ENCODE measurements at places on chromosomes 2 and 18. TPM values are rescaled to one million over a fixed set of nuclear protein-coding genes. Genes with fewer than 3 reads are reported as not detected.

The RAB31 gene
- total RNA-seq = 137 TPM

DNA sequence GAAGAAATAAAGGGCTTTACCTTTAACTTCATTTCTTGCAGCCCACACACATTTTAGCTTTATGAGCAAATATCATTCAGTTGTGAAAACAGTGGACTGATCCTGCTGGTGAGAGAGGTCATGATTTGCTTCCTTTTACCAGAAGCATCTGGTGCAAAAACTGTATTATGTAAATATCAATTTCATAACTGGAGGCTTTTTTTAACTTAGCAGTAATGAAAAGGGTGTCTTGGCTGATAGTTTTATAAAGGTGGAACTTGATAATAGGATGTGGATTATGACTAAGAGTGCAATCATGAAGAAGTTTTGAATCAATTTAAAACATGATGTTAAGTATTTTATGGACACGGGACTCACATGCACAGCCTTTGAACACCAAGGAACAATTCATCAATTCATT lies 304.4 kb downstream of the GULP1 start:
- no peaks in the 10 kb centered on the region for H3K36me3 ChIP-seq
- H3K27me3 ChIP-seq = no peaks in the 10 kb centered on the region
- no peak for DNase-seq
- peaks cover 4% of the 10 kb centered on the region for H3K4me1 ChIP-seq
- no peak overlapping the region for H3K4me3 ChIP-seq

DNA sequence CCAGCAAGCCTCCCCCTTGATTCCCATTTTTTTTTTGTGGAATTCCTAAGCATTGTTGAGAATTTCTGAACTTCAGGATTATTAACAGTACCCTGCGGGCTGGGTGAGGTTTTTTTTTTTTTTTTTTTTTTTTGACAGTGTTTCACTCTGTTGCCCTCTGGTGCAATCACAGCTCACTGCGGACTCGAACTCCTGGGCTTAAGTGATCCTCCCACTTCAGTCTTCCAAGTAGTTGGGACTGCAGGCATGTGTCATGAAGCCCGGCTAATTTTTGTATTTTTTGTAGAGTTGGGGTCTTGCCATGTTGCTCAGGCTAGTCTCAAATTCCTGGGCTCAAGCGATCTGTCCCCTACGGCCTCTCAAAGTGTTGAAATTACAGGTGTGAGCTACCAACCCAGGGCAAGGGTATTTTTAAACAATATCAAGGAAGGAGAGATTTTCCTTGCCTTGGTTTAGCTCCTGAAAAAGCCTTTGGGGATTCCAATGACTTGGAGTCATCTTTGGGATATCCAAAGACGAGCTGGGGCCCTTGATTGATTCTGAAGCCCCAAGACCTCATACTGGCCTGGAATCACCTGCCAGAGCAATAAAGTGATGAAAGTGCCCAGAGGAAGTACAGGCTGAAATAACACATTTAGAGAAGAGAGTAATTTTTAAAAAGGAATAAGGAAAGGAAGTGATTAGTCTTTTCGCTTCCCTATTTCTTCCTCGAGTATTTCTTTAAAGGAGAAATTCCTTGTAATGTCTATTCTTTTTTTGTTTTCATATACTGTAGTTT lies 240.2 kb downstream of the TGIF1 start:
- no peak for DNase-seq
- H3K27ac ChIP-seq = no peak overlapping the region
- H3K27me3 ChIP-seq = no peaks in the 10 kb centered on the region
- no peak overlapping the region for H3K4me3 ChIP-seq

The ARHGAP28 gene
- 15.7 TPM for total RNA-seq

DNA sequence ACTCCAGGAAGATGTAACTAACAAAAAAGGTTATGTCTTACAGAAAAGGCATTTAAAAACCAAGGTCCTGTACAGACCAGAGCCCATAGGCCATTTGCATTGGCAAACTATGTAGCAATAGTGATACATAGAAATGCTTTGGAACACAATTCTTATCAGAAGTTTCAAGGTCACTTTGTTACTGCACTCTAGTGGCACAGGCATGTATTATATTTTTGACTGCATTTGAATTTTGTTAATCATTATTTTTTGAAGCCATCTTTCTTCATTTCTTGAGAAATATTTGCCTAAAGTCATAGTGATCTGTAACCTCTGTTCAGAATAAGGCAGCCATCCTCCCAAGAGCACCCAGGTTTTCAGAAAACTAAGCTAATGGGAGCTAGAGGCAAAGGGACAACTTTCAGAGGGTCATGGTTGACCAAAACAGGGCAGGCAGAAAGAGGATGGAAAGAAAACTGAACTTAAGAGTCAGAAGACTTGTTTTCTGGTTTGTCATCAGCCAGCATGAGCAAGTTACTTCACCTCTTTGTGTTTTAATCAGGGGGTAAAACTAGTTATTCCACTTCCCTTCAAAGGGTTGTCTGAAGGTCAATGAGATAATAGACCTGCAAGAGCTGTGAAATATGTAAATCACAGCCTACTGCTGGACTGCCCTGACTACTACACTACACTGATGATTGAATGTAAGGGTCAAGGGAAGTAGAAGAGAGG lies 41.5 kb downstream of the SLC38A11 start:
- H3K4me1 ChIP-seq = peaks cover 33% of the 10 kb centered on the region
- H3K4me3 ChIP-seq = no peak overlapping the region
- no peak for DNase-seq
- peak overlapping the region; percentile 19 for H3K27ac ChIP-seq
